ENCODE measurements at places on chromosomes 16 and 17.

GRCh38 chr17:53844491-53845107 is 21.9 kb downstream of the KIF2B start:
- no peak for DNase-seq

- no peak for DNase-seq
Observed at GRCh38 chr17:46072998-46073397, 73.9 kb downstream of the STH start.

DNA sequence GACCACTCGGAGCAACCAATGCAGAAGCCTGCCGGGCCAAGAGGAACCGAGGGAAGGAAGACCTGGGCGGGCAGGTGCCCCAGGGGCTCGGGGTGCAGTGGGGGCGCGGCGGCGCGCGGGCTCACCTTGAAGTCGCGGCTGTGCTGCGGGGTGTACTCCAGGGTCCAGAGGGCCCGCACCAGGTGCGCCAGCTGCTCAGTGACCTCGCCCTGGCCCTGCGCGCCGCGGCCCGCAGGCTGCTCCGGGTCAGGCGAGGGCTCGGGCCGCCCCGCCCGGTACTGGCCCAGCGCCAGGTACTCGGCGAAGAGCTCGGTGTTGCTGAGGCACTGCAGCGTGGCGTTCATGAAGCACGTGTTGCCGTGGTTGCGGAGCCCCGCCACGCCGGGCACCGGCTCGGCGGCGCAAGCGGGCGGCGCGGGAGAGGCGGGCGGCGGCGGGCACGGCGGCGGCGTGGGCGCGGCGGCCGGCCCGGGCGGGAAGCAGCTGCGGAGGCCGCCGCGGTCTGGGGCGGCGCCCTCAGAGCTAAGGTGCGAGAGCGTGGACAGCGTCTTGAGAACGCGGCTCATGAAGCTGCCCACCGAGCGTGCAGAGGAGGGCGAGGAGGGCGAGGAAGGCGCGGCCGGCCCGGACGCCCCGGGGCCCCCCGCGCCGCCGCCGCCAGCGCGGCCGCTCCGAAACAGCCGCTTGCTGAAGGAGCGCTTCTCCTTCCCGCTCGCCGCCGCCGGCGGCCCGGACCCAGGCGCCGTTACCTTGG is 562 bp downstream of the USP31 start:
- DNase-seq: peak; percentile 35

GRCh38 chr17:33438139-33438538 is 145.0 kb upstream of the ASIC2 start:
- no peak for DNase-seq

DNA sequence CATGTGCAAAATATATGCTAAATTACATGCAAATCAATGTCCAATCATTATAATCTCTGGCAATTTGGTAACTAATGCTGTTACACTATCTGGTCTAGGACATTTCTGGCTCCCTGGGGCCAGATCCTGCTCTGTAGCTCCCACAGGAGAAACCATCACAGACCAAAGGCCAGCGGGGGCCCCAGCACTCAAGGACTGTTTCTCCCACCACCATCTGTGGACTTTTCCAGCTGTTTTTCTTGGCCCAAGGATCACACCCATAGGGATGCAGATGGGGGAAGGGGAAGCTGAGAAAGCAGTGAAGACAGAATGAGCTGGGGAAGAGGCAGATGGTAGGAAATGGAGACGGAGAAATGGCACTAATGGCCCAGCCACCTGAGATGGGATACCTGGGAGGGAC is at the start of gene HIGD1B:
HIGD1B (plus strand) TSS at position 298 of the 400 bp plus-strand sequence. CDS start 270 bp downstream, outside the sequence.
- no peak for DNase-seq

- no peak for DNase-seq
Observed at GRCh38 chr16:27978876-27979275, 84.6 kb downstream of the GSG1L start.

GRCh38 chr16:72311426-72311825 is 139.5 kb upstream of the PMFBP1 start:
- DNase-seq: no peak

DNA sequence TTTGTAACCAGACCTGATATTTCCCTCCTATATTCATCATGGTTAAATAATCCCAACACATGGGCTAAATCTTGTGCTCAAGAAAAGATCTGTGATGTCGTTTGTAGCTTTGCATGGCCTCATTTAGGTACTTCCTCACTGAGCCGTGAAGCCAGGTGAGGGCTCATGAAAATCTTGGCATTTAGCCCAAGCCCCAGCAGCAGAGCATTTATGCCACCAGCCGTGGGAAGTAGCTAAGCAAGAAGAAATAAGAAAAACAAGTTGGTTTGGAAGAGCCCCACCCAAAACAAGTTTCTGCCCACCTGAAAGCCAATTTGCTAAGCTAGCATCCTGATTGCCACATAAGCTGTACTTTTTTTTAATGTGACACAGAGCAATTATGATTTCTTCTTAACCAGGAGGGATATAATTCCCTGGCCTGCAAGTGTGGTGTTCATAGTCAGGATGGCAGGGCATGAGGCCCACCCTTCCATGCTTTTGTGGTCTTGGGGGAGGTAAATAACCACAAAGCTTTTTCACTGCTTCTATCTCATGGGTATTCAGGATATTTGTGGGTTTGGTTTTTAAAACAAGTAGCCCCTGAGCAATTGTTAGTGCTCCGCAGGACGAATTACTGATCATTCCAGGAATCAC is 10.5 kb downstream of the TMIGD1 start:
- no peak for DNase-seq

DNA sequence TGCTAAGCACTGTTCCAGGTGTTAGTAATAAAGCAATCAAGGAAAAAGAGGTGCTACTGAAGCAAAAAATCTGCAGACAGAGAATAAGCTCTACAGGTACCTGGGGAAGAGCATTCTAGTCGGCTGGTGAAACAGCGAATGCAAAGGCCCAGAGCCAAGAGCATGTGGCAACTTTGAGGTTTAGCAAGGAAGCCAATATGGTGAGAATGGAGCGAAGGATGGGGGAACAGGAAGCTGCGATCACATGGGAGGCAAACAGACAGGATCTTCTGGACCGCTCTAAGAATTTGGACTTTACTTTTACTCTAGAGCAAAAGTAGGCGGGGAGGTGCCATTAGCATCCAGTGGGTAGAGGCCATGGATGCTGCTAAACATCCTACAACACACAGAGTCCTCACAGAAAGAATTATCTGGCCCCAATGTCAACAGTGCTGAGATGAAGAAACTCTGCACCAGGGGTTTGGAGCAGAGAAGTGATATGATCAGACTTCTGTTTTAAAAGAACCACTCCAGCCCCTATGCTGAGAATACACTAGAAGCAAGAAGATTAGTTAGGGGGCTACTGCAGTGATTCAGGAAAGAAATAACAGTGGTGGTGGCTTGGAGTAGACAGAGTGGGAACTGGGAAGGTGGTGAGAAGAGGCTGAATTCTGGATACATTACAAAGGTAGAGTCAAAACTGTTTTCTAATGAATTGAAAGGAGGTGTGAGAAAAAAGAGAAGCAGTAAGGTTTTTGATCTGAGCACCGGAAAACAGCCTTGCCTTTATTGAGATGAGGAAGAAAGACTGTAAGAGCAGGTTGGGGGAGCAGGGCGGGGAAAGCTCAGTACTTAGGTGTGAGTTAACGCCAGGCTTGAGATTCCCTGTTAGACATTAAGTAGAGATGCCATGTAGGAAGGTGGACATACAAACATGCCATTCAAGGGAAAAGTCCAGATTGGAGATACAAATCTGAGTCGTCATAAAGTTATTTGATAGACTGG is 11.0 kb downstream of the EFTUD2 start:
- no peak for DNase-seq

GRCh38 chr17:8557176-8557806 is 73.2 kb downstream of the MYH10 start:
- no peak for DNase-seq

DNA sequence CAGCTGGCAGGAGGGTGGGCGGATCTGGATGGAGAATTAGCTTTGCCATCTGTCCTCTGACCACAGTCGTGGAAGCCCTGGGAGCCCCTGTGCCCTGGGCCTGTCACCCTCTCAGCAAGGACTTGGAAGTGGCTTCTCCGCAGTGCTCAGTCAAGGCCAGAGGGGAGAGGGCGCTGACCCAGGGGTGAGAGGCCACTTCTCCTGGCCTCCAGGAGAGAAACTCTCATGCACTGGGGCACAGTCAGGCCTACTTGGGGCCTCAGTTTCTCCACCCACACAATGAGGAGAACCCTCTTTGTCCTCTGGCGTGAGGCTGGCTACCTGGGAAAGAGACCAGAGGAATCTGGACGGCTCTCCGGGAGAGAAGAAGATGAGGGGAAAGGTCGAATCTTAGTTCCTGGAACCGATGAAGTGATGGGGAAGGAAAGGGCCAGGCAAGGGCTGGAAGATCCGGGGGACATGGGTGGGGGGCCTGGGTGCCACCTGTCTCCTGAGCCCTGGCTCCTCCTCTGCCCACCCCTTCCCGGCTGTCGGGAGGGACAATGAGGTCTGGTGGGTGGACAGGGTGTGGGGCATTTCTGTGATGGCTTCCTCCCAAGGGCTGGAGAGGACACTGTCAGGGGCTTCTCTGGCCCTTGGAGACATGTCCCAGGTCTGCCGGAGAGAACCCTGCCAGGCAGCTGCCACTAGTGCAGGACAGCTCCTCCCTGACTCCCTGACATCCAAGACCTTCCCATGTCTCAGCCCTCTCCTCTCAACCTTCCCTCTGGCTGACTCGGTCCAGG is 9.0 kb upstream of the ARHGAP27 start:
- DNase-seq: no peak

GRCh38 chr17:76336756-76337412 is 16.8 kb downstream of the PRPSAP1 start:
- DNase-seq: no peak

DNA sequence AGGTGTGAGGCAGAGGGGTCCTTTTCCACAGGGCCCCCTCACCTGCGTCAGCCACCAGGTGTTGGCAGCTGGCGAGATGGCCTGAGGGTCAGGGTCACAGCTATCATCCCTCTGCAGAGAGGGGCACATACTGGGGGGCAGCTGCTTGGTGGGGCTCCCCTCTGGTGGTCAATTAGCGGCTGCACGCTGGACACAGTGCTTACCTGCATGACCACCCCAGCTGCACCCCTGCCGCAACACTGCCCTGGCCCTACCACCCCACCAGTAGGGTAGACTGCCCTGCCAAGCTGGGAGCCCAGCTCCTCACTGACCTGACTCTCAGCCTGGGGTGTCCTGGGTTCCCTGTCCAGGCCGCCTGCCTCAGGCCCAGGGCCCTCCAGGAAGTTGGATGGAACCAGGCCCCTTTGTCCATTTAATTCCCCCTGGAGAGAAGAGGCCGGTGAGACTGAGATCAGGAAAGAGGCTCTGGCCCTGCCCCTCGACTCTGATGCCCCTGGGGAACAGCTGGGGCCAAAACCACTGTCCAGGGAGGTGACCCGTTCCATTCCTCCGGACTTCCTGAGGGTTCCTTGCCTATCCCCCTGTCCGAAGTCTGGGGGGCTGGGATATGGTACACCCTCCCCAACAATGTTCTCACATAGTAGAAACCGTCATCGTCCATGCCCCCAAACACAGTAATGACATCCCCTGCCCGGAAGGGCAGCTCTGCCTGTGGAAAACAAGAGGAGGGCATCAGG is 23.7 kb downstream of the TSPOAP1 start:
- DNase-seq: no peak

DNA sequence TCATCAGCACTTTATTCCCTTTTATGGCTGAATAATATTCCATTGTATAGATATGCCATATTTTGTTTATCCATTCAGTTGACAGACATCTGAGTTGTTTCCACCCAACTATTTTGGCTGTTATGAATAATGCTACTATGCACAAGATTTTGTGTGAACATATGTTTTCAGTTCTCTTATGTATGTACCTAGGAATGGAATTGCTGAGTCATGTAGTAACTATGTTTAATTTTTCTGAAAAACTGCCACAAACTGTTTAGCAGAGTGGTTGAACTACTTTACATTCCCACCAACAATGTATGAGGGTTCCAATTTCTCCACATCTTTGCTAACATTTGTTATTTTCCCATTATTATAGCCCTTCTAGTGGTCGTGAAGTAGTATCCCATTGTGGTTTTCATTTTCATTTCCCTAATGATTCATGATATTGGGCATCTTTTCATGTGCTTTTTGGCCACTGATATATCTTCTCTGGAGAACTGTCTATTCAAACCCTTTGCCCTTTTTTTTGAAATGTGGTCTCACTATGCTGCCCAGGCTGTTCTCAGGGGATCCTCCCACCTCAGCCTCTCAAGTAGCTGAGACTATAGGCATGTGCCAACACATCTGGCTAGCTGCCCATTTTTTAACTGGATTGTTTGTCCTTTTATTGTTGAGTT is 26.3 kb downstream of the SMURF2 start:
- no peak for DNase-seq

- DNase-seq: no peak
Observed at GRCh38 chr17:42193216-42193968, 902 bp downstream of the GHDC start.

DNA sequence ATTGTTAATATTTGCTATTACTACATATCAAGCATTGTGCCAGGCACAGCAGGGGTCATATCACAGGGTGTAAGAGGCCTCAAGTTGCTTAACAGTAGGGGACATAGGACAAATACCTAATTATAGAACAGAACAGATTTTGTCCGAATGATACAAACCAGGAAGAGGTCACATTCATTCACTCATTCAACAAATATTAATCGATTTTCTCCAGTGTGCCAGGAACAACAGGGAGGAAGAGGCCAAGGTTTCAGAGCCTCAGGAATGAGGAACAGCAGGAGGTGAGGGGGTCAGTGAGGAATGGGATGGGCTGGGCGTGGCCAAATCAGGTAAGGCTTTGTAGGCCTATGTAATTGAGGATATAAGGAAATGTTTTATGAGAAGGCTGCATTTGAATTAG is 11.2 kb upstream of the CHST4 start:
- DNase-seq: no peak

GRCh38 chr16:88469615-88470395 is 16.7 kb downstream of the ZFPM1 start:
- no peak for DNase-seq

GRCh38 chr16:66845791-66846221 is 1.6 kb downstream of the CA7 start:
- no peak for DNase-seq

- DNase-seq: no peak
Observed at GRCh38 chr17:10119203-10120108, 79.0 kb downstream of the GAS7 start.

GRCh38 chr16:80914379-80915078 is 92.2 kb downstream of the CMC2 start:
- DNase-seq: no peak

DNA sequence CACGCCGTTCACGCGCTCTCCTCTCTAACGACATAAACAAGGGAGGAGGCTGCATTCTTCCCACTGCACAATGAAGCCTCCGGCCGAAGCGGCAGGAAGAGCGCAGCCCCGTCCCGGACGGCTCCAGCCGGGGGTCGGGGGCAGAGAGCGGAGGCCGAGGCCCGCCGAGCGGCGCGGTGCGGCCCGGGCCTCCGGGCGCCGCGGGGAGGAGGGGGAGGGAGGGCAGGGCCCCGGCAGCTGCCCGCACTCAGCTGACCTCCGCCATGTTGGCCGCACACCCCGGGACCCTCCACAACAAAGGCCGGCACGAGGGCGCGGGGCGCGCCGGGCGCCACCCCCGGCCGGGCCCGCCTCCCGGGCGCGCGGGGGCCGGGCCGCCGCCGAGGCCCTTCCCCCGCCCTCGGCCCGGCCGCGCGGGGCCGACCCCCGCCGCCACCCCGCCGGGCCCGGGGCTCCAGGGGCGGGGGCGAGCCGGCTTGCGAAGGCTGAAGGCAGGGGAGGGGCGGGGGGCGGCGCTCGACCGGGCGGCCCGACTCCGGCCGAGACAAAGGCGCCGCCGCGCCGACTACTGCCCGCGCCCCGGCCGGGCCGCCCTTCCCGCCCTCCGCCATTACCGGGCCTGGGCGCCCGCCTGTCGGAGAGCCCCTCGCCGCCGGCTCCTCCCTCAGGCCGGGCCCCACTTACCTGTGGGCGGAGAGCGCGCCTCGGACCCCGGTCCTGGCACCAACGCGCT is 527 bp downstream of the SIAH1 start:
- no peak for DNase-seq

GRCh38 chr17:82408938-82409318 is 9.2 kb upstream of the HEXD start:
- no peak for DNase-seq

Measured in stimulated activated CD4-positive, alpha-beta T cell treated with anti-CD3 and anti-CD28 coated beads, Interleukin-1b, Interleukin-23, amount 100 ng/mL, for 24 hours (primary cell).